Smooth muscle cell of the brain vasculature (primary cell): ENCODE measurements at places on chromosomes 3 and 15.

- DNase-seq = no peak
Observed at GRCh38 chr15:90062023-90062442, 40.2 kb downstream of the IDH2 start.

DNA sequence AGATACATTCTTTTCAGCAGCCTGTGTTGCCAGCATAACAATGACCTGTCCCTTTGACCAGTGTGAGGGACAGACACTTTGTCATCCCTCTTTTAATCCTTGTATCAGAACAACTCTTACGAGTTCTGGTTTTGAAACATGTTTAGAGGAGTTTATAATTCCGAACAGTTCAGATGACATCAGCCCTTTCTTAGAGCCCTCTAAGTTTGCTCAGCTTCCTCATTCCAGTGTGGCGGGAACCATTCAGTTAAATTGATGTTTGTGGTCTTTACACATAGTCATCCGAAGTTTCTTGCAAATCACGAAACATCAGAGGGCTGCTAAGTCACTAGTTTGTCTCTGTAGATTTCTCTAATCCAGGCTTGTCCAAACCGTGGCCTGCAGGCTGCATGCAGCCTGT lies 102.5 kb downstream of the AKAP13 start:
- no peak for DNase-seq

DNA sequence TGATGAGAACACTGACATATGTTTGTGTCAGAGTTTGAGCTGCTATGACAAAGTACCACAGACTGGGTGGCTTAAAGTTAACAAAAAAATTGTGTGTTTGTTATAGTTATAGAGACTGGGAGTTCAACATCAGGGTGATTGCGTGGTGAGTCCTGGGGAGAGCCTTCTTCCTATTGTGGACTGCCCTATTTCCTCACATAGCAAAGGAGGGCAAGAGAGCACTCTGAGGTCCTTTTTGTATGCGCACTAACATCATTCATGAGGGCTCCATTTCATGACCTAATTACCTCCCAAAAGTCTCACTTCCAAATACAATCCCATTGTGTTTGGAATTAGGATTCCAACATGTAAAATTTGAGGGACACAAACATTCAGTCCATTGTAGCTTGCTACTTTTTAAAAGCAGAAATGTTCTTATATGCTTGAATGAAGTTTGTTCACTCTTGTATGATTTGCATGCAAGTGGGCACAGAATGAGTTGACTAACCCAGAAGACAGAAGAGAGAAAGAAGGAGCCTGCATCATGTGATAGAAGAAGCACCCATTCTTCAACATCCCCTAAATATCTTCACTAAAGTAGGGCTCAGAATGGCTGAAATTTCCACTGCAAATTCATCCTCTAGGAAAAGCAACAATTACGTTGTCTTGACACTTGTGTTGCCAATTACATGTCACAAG lies 18.9 kb upstream of the ALCAM start:
- DNase-seq = no peak

DNA sequence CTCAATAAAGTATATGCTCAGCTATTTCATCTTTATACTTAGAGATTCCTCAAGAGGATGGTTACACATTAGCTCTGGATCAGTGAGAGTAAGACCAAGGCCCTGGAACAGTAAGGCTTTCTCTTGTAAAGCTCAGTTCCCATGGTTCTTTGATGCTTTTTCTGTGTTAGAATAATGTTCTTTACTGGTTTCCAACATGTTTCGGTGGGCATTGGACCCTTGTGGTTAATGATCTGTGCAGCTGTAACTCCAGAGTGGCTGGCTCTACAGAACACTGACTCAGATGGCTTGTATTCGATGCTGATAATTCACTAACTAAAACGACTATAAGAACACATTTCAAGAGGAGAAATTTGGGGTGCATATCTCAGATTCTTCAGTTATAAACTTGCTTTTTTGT lies 114.7 kb downstream of the AKAP13 start:
- DNase-seq = no peak

DNA sequence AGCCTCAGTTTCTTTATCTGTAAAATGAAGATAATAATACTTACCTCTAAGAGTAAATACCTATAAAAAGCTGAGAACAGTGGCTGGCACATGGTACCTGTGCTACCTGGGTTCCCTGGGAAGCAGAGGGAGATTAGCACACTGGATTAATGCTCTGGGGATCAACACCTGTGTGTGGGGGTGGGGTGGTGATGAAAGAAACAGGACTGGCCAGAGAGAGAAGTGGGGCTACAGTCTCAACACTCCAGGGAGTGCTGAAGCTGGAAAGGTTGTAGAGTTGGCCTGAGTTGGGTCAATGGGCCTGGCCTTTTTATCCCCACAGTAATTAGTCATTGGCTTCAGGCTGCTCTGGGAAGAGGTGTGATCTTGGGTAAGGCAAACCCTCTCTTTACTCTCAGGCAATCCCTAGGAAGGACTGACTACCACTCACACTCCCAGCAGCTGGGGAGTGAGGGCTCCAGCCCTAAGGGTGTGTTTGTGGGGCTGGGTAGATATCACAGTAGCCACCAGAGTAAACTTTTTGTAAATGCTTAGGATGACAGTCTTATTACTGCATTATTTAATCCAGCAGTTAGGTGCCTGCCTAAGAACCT lies 102.5 kb downstream of the SV2B start:
- no peak for DNase-seq

GRCh38 chr15:98924401-98925049 lies 83.1 kb downstream of the PGPEP1L start:
- DNase-seq = no peak

GRCh38 chr3:63751459-63751858 lies 67.6 kb upstream of the C3orf49 start:
- DNase-seq = no peak
